ENCODE measurements at places on chromosomes 5 and 9. TPM values are rescaled to one million over a fixed set of nuclear protein-coding genes. Genes with fewer than 3 reads are reported as not detected.

DNA sequence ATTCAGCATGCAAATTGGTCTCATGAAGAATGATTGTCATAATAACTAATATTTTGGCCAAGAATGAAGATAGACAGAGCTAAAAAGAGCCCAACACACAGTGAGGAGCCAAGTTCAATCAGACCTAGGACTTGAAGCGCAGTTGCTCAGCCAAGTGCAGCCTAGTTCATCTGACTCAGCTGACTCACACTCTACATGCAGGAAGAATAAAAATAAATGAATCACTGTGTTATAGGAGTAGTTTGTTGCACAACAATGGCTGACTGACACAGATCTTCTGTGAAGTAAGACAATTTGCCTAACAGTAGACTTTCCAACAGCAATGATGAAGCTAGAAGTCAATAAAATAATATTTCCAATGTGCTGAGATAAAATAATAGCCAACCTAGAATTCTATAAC is 261.5 kb downstream of the CEMIP2 start:
- DNase-seq: no peak

- no peak for DNase-seq
Measured at GRCh38 chr5:32394981-32395380, 49.6 kb downstream of the ZFR start.

GRCh38 chr5:79990205-79990597 is 861 bp downstream of the MTX3 start:
- DNase-seq: no peak

The PCDHGC4 gene
- polyA plus RNA-seq: not detected

The IFNK gene
- not detected for polyA plus RNA-seq

Measured in immature natural killer cell (primary cell).